ENCODE measurements at places on chromosomes 7 and 10.

DNA sequence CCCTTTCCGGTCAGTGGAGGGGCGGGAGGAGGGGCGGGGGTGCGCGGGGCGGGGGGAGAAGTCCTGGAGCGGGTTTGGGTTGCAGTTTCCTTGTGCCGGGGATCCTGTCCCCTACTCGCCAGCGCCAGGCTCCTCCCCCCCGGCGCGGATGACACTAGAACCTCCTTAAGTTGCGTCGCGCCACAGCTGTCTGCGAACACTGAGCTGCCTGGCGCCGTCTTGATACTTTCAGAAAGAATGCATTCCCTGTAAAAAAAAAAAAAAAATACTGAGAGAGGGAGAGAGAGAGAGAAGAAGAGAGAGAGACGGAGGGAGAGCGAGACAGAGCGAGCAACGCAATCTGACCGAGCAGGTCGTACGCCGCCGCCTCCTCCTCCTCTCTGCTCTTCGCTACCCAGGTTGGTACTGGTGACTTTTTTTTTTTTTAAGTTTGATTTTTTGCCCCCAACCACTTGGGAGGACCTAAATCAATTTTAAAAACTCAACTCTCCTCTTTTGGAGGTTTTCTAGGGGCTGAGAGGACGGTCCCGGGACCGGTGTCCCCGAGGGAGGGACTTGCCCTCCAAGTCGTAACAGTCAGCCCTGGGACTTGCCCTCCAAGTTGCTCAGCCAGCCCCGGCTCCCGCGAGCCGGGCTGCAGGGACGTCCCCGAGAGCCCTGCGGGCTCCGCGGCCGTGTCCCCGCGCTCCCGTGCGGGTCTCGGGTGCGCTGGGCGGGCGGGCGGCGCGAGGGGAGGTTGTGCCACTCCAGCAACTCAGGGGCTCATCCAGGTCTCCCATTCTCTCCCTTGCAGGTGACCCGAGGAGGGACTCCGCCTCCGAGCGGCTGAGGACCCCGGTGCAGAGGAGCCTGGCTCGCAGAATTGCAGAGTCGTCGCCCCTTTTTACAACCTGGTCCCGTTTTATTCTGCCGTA, at the start of gene GATA3:
GATA3 (plus strand) TSS at position 195 of the 914 bp plus-strand sequence. CDS start 968 bp downstream, outside the sequence.
- no peak for DNase-seq

GRCh38 chr10:71754562-71754961, 18.8 kb downstream of the VSIR start:
- peak; percentile 27 for DNase-seq

- no peak for DNase-seq
Observed at GRCh38 chr10:117884093-117884492, 162.6 kb downstream of the RAB11FIP2 start.

GRCh38 chr10:122213766-122214165, 57.3 kb upstream of the BTBD16 start:
- DNase-seq, result no peak

DNA sequence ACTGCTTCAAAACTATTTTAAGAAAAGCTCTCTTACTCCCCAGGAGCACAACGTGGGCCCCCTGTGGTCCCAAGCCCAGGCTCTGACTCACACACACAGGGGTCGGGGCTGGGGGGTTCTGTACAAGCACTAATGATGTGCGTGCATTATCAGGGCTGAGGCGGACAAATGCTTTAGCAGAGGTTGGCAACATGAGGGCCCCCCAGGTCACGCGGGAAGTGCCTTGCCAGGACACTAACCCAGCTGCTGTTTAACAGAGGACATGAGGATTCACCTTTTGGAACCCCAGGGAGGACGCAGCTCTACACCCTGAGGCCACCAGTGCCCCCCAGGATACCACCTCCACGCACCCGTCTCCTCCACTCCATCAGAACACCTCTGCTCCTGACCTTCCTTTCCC, 342.8 kb downstream of the DNAJB6 start:
- no peak for DNase-seq

GRCh38 chr10:86690657-86691084, 22.4 kb downstream of the LDB3 start:
- DNase-seq, result no peak

DNA sequence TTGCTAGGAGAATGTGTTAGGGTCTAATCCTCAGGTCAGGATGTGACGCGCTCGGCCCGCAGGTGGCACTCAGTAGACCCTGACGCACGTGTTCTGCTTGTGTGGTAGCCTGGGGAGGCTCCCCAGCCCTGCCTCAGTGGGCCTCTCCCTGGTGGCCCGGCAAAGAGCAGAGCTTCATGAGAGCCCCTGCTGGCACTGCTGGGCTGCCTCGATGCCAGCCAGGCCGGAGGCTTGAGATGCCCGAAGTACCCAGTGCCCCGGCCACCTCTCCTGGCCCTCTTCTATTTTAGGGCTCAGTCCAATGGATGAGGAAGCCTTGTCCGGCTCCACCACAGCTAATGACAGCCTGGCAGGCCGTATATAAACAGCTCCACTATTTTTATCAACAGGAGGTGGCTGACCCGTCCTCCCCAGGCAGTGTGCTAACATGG, 42.0 kb downstream of the PRF1 start:
- DNase-seq, result no peak

DNA sequence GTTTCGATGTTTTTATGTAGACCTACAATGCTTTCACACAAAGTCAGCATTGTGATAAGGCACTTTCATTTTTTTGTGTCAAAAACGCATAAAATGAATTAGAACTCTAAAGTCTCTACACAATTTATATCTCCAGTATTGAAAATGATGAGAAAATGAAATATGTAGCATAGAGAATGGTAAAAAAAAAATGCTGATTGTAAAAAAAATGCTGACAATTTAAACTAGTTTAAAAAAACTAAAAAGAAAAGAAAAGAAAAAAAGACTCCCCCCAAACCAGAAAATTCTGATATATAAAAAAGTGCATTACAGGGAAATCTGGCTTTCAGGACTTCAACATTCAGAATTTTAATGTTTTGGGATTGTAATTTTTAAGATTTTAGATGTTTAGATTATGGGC, 148.1 kb downstream of the FZD1 start:
- no peak for DNase-seq

- no peak for DNase-seq
Observed at GRCh38 chr7:129650056-129650758, 38.7 kb downstream of the NRF1 start.

- peak; percentile 21 for DNase-seq
Observed at GRCh38 chr7:92133133-92133736, 1.0 kb downstream of the CYP51A1 start.

DNA sequence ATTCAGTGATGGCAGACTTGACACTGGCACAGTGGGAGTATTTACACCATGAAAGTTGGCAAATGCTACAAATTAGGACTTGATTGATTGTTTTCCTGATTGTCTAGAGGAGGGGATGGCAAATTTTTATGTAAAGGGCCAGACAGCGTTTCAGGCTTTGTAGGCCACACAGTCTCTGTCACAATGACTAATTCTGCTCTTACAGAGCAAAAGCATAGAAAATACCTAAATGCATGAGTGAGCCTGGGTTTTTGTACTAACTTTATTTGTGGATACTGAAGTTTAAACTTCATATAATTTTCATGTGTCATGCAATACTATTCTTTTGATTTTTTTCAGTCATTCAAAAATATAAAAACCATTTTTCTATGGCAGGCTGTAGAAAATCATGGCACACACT, 9.0 kb upstream of the ARMS2 start:
- DNase-seq, result no peak

GRCh38 chr10:119041326-119041725, 11.8 kb downstream of the NANOS1 start:
- DNase-seq, result no peak

DNA sequence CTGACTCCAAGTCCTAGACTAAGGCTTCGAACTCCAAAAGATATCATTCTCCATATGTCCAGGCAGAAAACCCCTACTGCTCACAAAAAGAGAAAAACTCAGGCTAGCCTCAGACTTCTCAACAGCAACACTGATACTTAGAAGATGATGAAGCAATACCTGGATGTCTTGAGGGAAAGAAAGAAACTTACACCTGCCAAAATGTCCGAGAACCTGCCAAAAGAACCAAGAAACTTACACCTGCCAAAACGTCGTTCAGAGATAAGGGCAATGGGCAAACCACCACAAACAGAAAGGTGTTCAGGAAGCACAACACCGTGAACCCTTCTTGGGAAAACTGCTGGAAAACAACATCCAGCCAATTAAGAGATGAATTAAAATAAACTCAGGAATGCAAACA, 15.3 kb downstream of the ABLIM1 start:
- no peak for DNase-seq
